ENCODE measurements at places on chromosomes 6 and 20.

- no peaks in the 10 kb centered on the region for H3K4me1 ChIP-seq
- H3K27ac ChIP-seq = no peak overlapping the region
- no peaks in the 10 kb centered on the region for H3K27me3 ChIP-seq
- DNase-seq = no peak
- H3K36me3 ChIP-seq = peaks cover 2% of the 10 kb centered on the region
Measured at GRCh38 chr6:170179616-170180324, 111.1 kb downstream of the DLL1 start.

GRCh38 chr6:159875194-159875593 is 15.6 kb upstream of the MAS1 start:
- no peak overlapping the region for H3K4me3 ChIP-seq
- no peaks in the 10 kb centered on the region for H3K27me3 ChIP-seq
- no peak overlapping the region for H3K27ac ChIP-seq
- H3K36me3 ChIP-seq = no peaks in the 10 kb centered on the region
- no peak for DNase-seq
- peaks cover 5% of the 10 kb centered on the region for H3K4me1 ChIP-seq

DNA sequence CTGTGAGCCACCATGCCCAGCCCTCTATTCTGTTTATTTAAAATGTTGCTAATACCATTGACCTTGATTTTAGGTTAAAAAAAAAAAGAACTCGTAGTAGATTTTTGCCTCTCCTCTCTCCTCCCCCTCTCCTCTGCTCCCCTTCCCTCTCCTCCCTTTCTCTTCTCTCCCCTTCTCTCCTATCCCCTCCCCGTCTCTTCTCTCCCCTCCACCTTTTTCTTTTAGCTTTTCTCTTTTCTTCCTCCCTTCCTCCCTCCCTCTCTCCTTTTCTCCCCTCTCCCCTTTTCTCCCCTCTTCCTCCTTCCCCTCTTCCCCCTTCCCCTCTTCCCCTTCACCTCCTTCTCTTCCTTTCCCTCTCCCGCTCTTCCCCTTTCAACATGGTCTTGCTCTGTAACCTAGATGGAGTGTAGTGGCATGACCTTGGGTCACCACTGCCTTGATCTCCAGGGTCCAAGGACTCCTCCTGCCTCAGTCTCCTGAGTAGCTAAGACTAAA is 223.8 kb downstream of the ZFAND3 start:
- H3K4me1 ChIP-seq = no peaks in the 10 kb centered on the region
- DNase-seq = no peak
- H3K36me3 ChIP-seq = no peaks in the 10 kb centered on the region
- no peaks in the 10 kb centered on the region for H3K27me3 ChIP-seq

DNA sequence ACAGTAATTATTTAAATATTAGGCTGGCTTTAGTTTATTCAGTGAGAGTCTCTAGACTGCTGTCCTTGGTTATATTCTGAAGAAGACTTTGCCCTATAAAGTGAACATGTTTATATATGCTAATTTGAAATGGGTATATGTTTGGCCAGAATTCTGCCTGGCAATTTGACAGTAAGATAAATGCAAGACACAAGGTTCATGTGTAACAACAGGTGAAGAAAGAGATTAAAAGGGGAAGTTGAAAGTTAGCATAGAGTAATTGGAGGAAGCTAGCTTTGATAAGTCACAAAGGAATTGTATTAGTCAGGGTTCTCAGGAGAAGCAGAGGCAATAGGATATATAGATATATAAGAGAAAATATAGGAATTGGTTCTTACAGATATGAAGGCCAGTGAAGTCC is 191.4 kb downstream of the CENPW start:
- peaks cover 2% of the 10 kb centered on the region for H3K4me1 ChIP-seq
- H3K27me3 ChIP-seq = peaks cover 1% of the 10 kb centered on the region
- no peak overlapping the region for H3K27ac ChIP-seq
- H3K36me3 ChIP-seq = no peaks in the 10 kb centered on the region

DNA sequence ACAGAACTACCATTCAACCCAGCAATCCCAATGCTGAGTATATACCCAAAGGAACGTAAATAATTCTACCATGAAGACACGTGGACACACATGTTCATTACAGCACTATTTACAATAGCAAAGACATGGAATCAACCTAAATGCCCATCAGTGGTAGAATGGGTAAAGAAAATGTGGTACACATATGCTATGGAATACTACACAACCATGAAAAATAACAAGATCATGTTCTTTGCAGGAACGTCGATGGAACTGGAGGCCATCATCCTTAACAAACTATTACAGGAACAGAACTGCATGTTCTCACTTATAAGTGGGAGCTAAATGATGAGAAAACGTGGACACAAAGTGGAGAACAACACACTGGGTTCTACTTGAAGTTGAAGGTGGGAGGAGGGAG is 22.4 kb upstream of the ELOVL4 start:
- no peak overlapping the region for H3K4me3 ChIP-seq
- DNase-seq = no peak
- no peaks in the 10 kb centered on the region for H3K4me1 ChIP-seq
- H3K27ac ChIP-seq = no peak overlapping the region
- peaks cover 16% of the 10 kb centered on the region for H3K27me3 ChIP-seq

GRCh38 chr6:484086-484745 is 92.7 kb downstream of the IRF4 start:
- no peaks in the 10 kb centered on the region for H3K27me3 ChIP-seq
- peaks cover 35% of the 10 kb centered on the region for H3K36me3 ChIP-seq
- H3K27ac ChIP-seq = peak overlapping the region; percentile 83
- DNase-seq = peak; percentile 68
- H3K4me1 ChIP-seq = peaks cover 62% of the 10 kb centered on the region

- peaks cover 2% of the 10 kb centered on the region for H3K4me1 ChIP-seq
- no peak for DNase-seq
- H3K27me3 ChIP-seq = no peaks in the 10 kb centered on the region
- H3K4me3 ChIP-seq = no peak overlapping the region
- no peak overlapping the region for H3K27ac ChIP-seq
- H3K36me3 ChIP-seq = no peaks in the 10 kb centered on the region
Measured at GRCh38 chr6:41723530-41724227, 11.7 kb downstream of the TFEB start.

GRCh38 chr20:61497029-61497627 is 245.1 kb downstream of the CDH4 start:
- H3K4me1 ChIP-seq = peaks cover 16% of the 10 kb centered on the region
- H3K27ac ChIP-seq = no peak overlapping the region
- no peaks in the 10 kb centered on the region for H3K36me3 ChIP-seq
- H3K27me3 ChIP-seq = no peaks in the 10 kb centered on the region
- H3K4me3 ChIP-seq = no peak overlapping the region
- DNase-seq = no peak

- H3K4me3 ChIP-seq = no peak overlapping the region
- H3K27ac ChIP-seq = no peak overlapping the region
- no peaks in the 10 kb centered on the region for H3K36me3 ChIP-seq
- DNase-seq = no peak
- H3K27me3 ChIP-seq = peaks cover 4% of the 10 kb centered on the region
Measured at GRCh38 chr6:140044626-140045025, 670.2 kb upstream of the CITED2 start.
